ENCODE measurements at places on chromosomes 5 and 9.

DNA sequence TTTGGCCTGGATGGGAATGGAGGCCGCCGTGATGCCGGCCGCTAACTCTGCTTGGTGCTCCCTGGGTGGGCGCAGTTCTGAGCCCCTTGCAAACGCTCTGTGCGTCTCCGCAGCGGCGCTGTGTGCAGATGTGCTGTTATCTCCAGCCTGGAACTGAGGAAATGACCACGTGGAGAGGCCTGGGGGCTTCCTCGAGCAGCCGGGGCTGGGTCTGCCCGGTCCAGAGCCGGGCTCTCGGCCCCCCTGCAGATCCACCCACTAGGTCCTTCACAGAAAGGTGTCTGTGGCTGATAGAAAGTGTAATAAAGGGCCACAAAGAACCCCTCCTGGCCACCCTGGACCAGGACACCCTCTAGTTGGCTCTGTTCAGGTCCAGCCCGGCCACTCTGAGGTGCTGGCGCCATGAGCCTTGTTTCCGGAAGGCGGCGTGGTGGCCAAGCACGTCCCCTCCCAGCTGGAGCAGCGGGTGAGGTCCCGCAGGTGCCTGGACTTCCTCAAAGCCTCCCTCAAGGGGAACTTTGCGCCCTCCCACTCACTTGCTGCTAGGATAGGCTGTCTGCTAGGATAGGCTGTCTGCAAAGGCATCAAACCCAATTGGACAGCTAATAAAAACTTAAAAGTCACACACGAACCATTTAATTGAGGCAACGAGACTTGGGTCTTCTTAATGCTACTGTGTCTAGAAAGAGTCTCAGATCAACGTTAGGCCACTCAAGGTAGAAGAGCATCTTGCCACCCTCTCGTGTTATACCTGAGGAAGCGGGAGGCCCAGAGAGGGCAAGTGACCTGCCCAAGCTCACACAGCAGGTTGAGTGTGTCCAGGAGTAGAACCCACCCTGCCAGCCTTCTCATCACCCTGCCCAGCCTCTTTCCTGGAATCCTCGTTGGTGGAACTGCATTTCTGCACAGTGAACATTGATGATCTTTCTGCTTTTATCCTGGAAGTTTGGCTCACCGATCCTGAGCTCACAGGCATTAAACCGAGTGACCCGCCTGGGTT is 109.3 kb upstream of the FCN2 start:
- peak; percentile 57 for DNase-seq

DNA sequence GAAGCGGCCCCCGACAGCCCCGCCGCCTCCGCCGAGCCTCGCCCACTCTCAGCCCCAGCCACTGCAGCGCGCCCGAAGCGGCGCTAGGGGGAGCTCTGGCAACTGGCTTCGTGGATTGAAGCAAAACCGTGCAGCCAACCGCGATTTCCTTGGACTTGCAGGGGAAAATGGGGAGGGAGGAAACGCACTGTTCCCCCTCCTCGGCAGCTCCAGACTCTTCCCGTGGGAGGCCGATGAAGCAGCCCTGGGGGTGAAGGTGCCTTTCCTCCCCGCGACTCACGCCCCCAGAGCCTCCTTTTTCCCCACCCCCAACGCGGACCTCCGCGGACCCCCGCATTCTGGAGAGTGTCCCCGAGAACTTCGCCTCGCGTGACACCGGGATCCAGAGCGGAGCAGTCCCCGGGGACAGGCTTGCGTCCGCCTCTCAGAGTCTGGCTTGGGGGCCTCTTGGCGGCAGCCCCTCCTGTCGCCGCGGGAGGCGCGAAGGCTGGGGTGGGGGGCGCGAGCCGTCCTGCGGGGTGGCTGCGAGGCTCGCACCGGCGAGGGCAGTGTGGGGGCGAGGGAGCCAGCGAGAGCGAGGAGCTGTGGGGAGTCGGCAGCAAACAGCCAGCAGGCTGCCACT is 3.8 kb downstream of the IER5L start:
- peak; percentile 74 for DNase-seq

GRCh38 chr5:10333154-10334006 is 20.1 kb upstream of the MARCHF6 start:
- DNase-seq: no peak

GRCh38 chr9:83322438-83322837 is 215.8 kb downstream of the FRMD3 start:
- no peak for DNase-seq

GRCh38 chr5:163534492-163535094 is 29.2 kb downstream of the MAT2B start:
- no peak for DNase-seq

DNA sequence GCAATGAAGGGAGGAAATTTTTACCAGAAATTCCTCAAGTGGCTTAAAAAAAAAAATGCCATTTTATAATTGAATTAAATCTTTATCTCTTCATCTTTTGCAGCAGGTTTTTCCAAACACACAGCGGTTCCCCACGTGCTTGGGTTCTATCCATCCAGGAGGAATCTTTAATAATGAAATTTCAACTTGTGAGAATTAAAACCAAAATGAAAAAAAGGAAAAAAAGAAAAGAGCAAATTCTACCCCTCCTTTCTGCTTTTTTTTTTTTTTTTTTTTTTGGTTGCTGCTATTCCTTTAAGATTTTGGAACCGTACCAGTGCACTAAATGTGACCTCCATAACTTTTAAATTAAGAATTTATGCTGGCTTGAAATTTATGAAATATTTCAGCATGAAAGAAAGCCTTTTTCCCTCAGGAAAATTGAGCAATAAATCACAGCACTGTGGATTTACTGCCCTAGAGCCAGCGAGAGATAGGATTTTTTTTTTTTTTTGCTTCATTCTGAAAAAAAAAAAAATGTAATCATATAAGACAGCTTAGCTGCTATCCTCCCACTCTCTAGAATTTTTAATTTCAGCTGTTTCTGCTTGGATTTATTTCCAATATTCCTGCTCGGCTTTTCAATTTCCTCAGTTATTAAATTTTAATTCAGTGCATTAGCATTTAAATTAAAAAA is 88.5 kb downstream of the ZNF618 start:
- no peak for DNase-seq

DNA sequence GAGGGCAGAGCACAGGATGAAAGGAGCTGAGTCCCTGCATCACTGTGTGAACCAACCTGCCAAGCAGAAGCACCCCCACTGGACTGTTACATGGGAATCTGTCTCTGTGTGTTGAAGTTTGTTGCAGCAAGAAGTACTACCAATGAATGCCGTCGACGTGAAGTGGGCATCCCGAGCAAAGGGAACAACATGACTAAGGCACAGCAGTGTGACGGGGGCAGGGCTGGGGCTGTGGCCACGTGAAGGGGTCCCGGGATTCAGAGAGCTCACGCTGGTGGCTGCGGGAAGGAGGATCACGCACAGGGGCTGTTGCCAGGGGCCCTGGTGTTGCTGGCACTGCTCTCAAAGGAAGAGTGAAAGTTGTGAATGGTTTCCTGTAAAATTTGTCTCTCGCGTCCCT is 27.5 kb upstream of the GABBR2 start:
- DNase-seq: no peak

DNA sequence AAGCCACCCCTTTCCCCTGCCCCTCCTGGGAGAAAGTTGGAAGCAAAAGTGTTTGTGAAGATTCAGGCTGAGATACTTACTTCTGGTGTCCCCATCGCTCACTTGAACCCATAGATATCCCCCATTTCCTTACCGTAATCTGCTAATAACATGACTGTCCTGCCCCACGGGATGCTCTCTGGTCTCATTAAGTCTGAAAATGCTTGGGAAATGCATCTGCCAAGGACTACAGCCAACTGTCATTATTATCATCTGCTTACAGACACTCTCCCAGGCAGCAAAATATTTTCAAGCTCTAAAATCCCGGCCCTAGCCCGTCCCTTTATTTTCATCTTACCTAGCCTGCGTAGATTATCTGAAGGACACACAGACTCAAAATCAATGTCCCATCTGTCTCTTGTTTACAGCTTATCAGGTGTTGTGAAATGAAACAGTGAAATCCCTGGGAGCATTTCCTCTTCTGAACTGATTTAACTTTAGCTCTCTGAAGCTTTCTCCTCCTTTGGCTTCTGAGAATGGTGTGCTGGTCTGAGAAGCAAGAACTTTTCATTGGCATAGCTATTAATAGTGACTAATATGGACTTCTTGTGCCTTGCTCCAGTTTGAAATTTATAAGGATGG is 126.9 kb upstream of the OSMR start:
- DNase-seq: no peak

GRCh38 chr5:147669169-147669869 is 113.2 kb downstream of the JAKMIP2 start:
- DNase-seq: no peak

- no peak for DNase-seq
Observed at GRCh38 chr5:2387250-2387633, 364.2 kb downstream of the IRX2 start.

DNA sequence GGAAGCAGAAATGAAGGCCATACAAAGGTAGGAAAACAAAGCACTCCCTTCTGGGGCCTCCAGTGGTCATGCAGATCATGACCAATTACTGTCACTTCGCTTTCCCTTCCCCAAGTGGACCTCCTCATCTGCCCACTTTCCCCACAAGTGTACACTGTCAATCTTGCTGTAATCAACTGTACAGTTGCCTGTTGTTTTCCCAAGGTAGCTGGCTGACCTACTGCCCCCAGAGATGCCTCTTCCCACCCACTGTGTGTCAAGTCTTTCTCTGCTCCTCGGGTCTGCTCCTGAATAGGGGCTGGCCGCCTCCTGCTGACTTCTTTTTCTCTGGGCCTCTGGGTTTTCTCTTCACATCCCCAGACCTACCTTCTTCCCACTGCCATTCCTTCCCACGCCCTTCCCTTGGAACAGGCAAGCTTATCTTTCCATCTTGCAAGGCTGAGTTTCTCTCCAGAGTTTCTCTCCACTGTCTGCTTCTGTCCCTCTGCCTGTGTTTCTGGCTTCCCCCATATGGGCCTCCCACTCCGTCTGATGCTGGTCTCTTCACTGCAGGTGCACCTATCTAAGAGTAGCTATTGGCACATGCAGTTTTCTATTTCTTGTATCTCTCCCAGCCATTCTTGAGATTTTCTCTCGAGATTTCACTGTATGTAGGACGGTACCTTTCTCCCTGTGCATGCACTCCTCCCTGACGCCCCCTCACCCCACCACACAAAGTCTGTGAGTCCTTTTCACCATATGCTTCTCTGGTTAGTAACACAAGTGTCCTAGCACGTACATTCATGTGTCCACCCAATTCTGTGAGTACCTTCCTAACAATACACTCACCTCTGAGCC is 2.4 kb downstream of the ELL2 start:
- no peak for DNase-seq
